ENCODE measurements at places on chromosomes 5 and 9. TPM values are rescaled to one million over a fixed set of nuclear protein-coding genes. Genes with fewer than 3 reads are reported as not detected.

GRCh38 chr9:97438666-97439065 is 26.8 kb downstream of the TDRD7 start:
- no peak overlapping the region for H3K27ac ChIP-seq
- no peaks in the 10 kb centered on the region for H3K27me3 ChIP-seq
- H3K36me3 ChIP-seq = peaks cover 14% of the 10 kb centered on the region
- DNase-seq = no peak
- H3K4me1 ChIP-seq = peaks cover 6% of the 10 kb centered on the region
- no peak overlapping the region for H3K4me3 ChIP-seq

PCDHA9 gene
- 0.04 TPM for total RNA-seq

LCN1 gene
- total RNA-seq = not detected

ZNF879 gene
- 3.0 TPM for total RNA-seq

LCN15 gene
- total RNA-seq = 0.22 TPM

AGXT2 gene
- total RNA-seq = not detected
